ENCODE measurements at places on chromosomes 6 and 20. TPM values are rescaled to one million over a fixed set of nuclear protein-coding genes. Genes with fewer than 3 reads are reported as not detected.

DNA sequence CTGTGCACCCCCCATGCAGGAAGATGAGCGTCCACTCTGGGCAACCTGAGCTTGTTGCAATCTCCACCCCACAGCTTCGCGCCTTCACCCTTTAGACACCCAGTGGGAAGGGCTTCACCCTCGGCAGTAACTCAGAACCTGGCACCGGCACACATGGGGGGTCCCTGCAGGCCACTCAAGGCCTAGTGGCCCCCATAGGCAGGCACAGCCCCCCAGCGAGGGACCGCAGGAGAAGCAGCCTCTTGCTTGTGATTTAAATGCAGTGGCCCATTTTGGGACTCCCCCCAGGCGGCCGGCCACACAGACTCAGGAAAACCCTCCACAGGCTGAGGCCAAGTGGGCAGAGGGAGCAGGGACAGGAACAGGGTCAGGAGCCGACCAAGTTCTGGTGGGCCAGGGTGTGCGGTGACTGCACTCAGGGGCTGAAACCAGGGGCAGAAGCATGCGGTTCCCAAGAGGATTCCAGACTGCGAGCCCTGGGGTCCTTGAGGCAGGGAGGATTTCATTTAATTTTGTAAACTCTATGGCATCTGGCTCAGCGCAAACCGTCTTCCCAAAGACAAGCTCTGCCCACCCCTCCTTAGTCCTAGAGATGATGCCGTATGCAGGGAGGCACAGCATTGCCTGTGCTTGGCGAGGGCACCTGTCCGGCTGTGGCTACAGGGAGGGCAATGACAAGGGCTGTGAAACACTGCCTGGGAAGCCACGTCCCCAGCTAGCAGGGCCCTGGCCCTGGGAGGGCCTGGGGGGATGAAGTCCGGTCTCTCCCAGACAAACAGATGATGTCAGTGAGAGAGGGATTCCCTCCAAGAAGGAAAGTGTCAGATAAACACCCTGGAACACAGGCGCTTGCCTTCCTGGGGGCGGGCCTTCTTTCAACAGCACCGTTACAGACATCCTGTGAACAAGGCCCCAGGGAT lies 52.9 kb upstream of the GPR31 start:
- no peak for DNase-seq

DNA sequence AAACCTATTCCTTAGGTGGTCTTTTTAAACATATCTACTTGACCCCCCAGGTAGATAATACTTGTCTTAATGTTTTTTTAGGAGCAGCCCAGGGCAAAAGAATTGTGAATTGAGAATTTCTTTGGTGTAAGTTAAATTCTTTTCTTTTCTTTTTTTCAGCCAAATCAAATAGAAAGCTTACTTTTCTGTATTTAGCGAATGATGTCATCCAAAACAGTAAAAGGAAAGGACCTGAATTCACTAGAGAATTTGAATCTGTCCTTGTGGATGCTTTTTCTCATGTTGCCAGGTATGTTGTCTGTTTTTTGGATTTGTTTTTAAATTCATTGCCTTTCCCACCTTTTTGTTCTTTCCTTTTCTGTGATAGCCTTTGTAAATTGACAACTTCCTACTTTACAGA lies 6.7 kb downstream of the RPRD1B start:
- DNase-seq = no peak

- no peak for DNase-seq
Observed at GRCh38 chr20:37276494-37277252, 12.8 kb upstream of the MANBAL start.

GRCh38 chr20:33345342-33345741 lies 56.0 kb downstream of the CDK5RAP1 start:
- no peak for DNase-seq

DNA sequence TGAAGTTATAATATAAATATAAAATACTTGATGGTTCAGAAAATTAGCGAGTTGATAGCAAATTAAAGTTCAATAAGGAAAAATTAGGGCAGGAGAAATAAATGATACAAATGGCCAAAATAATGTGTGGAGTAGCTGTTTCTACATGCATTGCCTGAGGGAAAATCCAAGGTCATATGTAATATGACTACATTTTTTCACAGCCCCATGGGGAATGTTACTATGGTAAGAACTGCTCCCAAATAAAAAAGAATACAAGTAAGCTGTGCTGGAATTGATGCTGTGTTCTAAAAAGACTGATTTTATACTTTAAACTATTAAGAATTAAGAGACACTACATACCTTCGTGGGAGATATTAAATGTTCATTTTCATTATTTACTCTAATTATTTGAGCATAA lies 34.1 kb downstream of the MEI4 start:
- no peak for DNase-seq

DNA sequence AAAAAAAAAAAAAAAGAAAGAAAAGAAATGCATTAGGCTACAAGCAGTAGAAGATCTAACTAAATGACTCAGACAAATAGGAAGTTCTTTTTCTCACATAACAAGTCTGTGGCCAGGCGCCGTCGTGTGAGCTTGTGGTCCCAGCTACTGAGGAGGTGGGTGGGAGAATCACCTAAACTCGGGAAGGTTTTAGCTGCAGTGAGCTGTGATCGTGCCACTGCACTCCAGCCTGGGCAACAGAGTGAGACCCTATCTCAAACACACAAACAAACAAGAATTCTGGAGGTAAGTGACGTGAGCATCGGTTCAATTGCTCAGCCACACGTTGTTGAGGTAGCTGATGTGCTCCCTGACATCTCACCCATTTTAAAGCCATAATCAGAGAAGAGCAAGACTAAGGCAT lies 37.9 kb upstream of the SLC23A2 start:
- DNase-seq = peak; percentile 73

GRCh38 chr6:56475736-56476457 lies 166.8 kb downstream of the DST start:
- DNase-seq = no peak

- no peak for DNase-seq
Observed at GRCh38 chr20:60058879-60059278, 100.7 kb downstream of the CDH26 start.

- DNase-seq = no peak
Observed at GRCh38 chr6:134117409-134117808, 65.0 kb upstream of the SLC2A12 start.

DNA sequence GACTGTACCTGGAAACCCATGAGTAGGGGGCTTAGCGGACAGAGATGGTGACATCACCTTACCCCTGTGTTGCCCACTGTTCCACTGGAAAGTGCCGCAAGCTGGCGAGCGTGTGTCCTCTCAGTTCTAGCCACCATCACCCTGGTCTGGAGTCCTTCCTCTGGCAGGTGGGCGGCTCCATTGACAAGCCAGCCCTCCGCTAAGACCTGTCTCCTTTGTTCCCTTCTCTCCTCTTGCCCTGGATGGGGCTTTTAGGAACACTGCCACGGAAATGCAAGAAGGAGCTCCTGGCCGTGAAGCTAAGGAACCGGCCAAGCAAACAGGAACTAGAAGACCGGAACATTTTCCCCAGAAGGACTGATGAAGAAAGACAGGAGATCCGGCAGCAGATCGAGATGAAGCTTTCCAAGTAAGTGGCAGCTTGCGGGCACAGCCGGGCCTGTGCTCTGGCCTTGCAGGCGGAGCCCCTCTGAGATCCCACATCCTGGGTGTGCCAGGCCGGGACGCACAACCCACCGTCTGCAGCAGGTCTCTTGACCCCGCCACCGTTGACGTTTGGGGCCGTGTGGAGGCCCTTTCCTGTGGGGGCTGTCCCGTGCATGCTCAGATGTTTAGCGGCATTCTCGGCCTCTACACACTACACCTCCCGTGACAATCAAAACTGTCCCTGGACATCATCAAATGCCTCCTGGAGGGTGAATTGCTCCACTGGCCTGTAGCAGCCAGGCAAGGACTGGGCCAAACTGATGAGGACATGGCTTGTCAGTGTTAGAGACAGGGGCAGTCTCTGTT lies 127.5 kb downstream of the SYCP2 start:
- no peak for DNase-seq

GRCh38 chr6:26743157-26743821 lies 83.7 kb upstream of the ZNF322 start:
- no peak for DNase-seq

GRCh38 chr20:5397393-5397792 lies 80.6 kb upstream of the PROKR2 start:
- no peak for DNase-seq

GNAS-AS1 gene
- 0.28 TPM for total RNA-seq

OCSTAMP gene
- total RNA-seq = not detected

STMND1 gene
- total RNA-seq = not detected

CASS4 gene
- total RNA-seq = 26.0 TPM

CST7 gene
- 54.6 TPM for total RNA-seq

DEFB119 gene
- total RNA-seq = not detected

CALHM5 gene
- not detected for total RNA-seq

SLC26A8 gene
- not detected for total RNA-seq

KCNQ5 gene
- 3.5 TPM for total RNA-seq

All from CD8-positive, alpha-beta T cell (primary cell).